ENCODE measurements at places on chromosomes 7 and 10.

DNA sequence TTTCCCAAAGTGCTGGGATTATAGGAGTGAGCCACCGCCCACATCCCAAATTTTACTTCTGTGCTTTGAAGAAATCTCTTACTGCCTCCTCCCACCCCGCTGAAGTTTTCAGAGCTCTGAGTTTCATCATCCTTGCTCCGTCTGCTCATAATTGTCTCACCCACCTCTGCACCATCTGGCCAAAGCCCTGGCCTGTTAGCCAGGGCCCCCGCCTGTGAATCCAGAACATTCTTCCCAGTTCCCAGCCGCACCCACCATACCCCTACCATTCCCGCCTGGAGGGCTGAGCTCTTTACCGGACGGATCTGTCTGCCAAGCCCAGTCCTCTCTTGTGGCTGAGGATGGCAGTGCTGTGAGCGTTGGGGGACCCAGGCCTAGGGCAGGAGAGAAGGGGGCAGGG, 14.5 kb downstream of the SSC4D start:
- DNase-seq: no peak

- DNase-seq: no peak
These were observed 135.6 kb downstream of the TMEM168 start for GRCh38 chr7:112654322-112655216.

DNA sequence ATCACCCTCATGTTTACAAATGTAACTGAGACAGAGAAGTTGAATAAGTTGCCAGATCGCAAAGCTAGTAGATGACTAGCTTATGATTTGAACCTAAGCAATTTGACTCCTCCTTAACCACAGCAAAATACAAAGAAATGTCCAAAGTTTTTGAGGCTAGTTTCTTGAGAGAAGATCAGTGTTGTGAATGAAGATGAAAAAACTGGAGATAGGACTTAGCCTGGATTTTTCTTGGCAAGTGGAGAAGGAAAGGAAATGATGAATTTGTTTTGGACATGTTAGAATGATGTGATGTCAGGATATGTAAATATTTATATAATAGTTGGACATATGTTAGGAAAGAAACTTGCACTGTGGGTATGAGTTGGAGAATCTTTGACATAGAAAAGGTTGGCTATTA, 149.8 kb downstream of the LSMEM1 start:
- DNase-seq: no peak

- DNase-seq: no peak
These were observed 11.3 kb downstream of the SAP25 start for GRCh38 chr7:100562195-100563099.

DNA sequence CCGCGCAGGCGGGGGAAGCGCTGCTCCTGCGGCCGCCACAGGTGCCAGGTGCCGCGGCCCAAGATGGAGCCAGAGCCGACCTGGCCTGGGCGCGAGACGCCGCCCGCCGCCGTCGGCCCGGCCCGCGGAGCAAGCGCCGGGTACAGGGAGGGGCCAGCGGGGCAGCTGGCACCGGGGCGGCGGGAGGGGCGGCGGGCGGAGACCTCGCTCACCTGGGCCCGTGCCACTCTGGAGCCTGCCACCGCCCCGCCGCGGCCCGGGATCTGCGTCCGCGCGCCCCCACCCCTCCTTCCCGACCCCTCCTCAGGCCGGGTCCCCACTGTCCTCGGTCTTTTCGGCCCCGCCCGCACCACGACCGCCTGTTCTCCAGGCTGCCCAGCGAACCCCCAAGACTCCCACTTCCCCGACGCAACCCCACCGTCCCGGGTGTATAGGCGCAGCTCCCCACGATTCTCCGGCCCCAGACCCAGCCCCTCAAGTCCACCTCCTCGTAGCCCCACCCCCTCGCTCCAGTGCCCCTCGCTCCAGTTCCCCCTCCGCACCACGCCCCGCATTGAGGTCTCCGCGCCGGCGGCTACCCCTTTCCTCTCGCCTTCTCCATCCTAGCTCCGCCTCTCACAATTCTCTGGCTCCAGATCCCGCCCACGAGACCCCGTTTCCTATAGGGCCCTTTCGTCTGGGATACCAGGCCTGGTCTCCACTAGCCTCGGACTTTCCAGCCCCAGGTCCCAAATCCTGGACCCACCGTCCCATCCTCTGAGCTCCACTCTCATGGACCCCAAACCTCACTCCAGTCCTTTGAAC, at the start of gene GPRIN2:
GPRIN2 (minus strand) TSS at position 144 of the 804 bp plus-strand sequence. CDS start 5,922 bp downstream, outside the sequence.
- DNase-seq: peak; percentile 11

DNA sequence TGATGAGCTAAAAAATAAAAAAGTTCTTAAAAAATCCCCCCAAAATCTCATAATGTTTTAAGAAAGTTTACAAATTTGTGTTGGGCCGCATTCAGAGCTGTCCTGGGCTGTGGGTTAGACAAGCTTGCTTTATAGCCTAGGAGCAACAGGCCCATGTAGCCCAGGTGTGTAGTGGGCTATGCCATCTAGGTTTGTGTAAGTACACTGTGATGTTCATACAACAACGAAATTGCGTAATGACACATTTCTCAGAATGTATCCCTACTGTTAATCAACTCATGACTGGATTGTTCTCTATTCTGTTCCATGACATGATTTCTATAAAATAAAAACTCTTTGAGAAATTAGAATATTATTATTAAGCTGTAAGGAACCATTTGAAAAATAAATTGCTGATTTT, 13.0 kb downstream of the MIOS start:
- no peak for DNase-seq

DNA sequence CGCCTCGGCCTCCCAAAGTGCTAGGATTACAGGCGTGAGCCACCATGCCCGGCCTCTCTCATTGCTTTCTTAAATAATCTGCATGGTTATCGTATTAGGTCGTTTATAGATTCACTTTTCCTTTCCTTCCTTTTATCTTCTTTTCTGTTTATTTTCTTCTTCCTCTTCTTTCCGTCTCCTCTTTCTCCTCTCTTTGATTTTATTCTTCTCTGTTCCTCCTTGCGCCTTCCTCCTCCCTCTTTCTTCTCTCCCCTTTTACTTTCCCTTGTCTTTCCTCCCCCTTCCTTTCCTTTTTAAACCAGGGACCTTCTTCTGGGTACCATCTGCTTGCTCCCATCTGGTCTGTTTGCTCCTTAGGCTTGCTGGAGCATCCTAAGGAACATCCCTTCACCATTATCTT, 18.6 kb downstream of the MLLT10 start:
- DNase-seq: no peak

- DNase-seq: no peak
These were observed 349.5 kb downstream of the SEMA3D start for GRCh38 chr7:84837405-84837804.

GRCh38 chr10:2839081-2839725, 228.1 kb upstream of the PFKP start:
- peak; percentile 55 for DNase-seq

- no peak for DNase-seq
These were observed 57.8 kb downstream of the HHEX start for GRCh38 chr10:92747600-92747999.

DNA sequence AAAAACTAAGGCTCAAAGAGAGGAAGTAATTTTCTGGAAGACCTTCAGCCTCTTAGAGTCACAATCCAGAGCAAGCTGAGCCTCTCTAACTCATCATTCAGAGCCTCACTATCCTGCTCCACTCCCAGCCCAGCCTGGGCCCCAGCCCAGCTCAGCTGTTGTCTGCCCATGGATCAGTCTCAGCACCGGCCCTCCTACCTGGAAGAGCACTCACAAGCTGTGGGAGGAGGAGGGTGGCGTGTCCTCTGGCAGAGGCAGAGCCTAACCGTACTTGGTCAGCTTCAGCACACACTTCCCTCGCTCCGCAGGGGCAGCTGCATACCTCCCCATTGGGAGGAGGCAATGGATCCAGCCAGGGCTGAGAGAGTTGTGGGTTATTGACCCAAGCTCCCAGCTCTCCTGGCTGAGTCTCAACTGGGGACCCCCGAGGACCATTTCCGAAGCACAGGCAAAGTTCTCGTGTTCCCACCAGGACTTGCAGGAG, 66.7 kb upstream of the GPR26 start:
- no peak for DNase-seq

DNA sequence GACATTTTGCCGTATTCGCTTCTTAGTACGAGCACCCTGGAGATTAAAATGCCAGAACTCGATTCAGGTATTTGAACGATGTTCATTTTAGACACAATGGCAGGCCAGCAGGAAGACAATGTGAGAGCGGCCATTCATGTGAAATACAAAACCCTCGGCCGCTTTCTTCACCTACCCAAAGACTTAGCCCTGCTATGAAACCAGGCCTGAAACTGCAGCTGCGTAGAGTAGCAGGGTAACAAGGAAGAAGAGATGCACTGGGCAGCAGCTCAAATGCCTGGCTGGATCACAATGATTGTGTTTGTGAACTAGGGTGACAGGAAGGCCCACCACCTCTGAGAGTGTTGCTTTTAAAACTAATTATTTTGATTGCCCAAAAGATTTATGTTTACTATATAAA, 234.8 kb downstream of the TRIL start:
- no peak for DNase-seq

DNA sequence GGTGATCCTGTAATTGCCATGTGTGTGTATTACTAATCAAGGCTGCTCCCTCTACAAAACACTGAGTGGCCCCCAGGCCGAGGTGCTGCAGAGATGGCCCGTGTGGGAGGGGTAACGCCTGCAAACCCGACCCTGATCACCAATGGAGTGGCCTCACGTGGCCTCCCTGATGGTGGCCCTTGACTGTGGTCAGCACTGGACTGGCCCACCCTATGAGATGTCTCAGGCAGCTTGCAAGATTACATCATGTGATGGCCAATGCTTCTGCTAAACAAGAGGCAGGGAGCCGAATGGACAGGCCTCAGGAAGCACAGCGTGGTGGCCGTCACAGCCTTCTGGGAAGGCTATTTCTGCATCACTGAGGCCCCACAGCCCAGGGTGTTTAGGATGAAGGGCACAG, 186.4 kb downstream of the MGMT start:
- no peak for DNase-seq

GRCh38 chr7:5230265-5231067, 40.4 kb downstream of the WIPI2 start:
- DNase-seq: no peak

- no peak for DNase-seq
These were observed 31.4 kb downstream of the OAT start for GRCh38 chr10:124387078-124387874.

DNA sequence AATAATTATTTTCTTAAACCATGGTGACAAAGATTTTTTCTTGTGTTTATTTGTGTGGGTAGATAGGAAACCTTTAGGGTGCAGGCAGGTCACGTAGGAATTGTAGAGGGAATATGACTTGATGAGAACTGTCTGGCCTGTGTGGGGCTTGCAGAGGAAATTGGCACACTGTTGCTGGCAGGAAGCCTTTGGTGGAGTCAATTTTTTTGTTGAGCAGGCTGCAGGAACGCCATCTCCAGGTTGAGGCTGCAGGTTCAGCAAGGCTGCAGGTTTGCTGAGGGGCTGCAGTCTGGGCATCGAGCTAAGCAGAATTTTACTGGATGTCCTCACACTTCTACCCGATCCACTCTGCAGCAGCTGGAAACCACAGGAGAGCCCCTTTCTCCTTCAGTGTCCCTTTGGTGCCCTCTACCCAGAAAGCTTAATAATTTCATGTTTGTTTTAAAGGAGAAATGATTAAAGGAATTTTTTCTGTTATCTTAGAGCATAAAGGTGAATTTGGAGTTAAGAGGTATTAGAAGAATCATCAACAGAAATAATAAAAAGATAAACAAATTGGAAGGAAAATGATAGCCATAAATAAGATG, 37.0 kb downstream of the TBC1D12 start:
- no peak for DNase-seq

DNA sequence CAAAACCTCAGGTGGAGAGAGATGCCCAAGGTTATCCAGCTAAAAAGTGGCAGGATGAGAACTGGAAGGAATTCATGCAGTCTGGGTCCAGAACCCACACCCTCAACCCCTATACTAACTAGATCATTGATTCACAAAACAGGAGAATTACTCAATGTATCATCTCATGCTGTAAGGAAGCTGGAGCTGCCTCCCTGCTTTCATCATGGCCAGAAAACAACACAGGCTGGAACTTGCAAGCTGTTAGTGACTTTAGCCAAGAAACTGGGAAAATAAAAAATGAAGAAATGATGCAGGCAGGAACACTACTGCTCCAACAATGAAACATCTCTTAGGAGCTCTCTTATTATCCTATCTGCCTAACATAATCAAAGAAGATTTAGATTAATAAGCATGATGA, 619.8 kb upstream of the CELF2 start:
- no peak for DNase-seq

DNA sequence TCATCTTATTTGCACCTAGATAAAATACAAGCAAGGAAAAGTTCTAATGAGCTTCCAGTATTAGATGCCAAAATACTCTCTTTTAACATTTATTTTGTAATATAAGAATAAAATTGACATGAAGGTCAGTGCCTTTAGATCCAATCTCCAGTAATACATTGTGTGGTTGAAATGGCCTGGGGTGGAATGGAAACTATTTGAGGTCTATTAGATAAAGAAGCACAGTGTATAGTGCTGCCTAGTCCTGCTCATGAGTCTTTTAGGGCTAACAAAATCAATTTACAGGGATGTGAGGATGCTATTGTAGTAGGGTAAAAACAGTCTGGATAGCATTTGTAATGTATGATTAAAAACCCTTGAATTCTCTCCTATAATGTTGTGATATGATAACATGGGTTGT, 84.5 kb upstream of the ETV1 start:
- no peak for DNase-seq
